Inflammatory macrophage (primary cell): ENCODE measurements at places on chromosomes 16 and 17.

- DNase-seq: no peak
Observed at GRCh38 chr17:9054126-9054975, 33.0 kb downstream of the NTN1 start.

DNA sequence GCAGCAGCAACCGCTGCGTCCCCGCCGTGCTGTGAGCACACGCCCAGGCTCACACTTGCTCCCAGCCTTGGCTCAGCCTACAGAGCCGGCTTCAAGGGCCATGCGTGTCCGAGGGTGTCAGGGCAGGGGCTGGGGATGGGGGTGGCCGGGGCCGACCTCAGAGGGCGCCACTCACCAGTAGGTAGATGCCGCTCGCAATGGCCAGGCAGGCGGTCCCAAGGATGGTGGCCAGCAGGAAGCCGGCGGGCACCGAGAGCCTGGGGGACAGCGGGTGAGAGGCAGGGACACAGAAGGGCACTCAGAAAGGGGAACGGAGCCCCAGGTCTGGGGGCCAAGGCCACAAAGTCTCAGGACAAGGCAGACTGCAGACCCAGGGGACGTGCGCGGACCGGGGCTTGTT lies 4.9 kb downstream of the CYBA start:
- no peak for DNase-seq

DNA sequence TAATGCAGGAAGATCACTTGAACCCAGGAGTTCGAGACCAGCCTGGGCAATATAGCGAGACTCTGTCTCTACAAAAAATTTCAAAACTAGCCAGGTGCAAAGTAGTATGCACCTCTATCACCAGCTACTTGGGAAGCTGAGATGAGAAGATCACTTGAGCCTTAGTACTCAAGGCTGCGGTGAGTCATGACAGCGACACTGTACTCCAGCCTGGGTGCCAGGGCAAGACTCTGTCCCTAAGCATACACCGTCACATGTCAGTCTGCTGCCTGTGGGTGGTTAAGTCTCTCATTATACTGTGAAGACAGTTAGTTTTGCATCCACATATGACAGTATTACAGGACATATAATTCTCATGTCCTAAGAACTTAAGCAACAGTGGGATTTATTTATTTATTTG lies 21.8 kb downstream of the NMRAL1 start:
- DNase-seq: peak; percentile 50

DNA sequence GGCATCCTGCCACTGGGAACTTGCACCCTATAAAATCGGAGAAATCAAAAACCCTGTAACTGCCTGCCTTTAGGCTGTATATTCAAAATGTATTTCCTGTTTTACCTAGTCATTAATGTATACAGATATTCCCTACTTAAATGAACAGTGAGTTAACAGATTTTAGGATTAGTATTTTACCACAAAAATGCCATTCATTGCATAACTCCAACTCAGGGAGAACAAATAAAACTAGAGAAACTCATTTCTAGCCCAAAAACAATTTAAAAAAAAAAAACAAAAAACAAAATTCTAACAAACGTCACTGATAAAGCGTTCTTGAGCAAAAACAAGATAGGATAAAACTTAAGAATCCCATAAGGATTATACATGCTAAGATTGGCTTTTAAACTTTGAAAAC lies 3.7 kb upstream of the DHX33 start:
- no peak for DNase-seq

- no peak for DNase-seq
Observed at GRCh38 chr16:50862818-50863643, 121.1 kb downstream of the CYLD start.

- DNase-seq: peak; percentile 6
Observed at GRCh38 chr16:56226845-56227525, 35.7 kb downstream of the GNAO1 start.

- DNase-seq: no peak
Observed at GRCh38 chr17:42698736-42699414, 16.5 kb downstream of the CNTNAP1 start.

DNA sequence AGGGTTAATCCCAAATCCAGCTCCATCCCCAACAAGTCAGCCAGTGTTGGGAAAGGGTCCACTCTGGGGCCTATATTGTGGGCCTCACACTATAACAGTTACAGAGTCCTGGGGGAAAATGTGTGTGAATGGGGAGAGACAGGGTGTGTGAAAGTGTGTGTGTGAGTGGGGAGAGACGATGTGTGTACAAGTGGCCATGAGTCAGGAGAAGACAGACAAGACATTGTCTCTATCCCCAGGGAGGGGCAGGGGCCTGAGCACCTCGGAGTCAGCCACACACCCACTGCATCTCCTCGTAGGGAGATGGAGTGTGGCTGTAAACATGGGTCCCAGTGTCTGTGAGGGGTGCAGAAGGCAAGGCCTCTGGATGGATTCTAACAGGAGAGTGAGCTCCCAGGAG lies 2.9 kb downstream of the CRHR1 start:
- DNase-seq: no peak

- DNase-seq: no peak
Observed at GRCh38 chr17:14741491-14741890, 440.6 kb downstream of the HS3ST3B1 start.

DNA sequence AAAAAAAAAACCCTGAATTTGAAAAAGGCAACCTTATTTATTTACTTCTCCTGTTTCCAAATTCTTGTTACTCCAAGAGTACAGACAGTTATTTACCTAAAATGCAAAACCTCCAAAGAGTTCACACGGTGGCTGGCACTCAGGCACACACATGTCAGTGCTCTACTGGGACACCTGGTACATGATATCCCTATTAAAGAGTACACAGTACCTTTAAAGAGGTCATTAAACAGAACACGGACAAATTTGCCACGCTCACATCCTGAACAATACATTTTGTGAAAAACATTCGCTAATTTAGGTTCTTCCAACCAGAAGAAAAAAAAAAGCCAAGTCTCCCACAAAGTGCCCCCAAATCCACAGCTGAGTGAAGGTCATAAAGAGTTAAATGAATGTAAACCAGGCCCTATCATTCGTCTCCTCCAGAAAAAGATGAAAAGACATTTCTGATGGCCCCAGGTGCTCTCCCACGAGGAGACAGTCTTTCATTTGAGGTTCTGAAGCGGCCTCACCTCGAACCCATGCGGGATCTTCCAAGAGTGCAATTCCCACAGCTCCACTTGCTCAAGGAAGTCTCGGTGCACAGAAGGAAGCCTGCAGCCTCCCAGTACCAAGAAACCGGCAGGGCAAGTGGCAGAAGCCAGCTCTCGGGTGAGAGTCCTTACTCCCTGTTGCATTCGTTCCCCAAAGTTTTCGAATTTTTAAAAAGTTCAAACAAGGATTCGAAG lies 993 bp downstream of the ERN1 start:
- peak; percentile 47 for DNase-seq

DNA sequence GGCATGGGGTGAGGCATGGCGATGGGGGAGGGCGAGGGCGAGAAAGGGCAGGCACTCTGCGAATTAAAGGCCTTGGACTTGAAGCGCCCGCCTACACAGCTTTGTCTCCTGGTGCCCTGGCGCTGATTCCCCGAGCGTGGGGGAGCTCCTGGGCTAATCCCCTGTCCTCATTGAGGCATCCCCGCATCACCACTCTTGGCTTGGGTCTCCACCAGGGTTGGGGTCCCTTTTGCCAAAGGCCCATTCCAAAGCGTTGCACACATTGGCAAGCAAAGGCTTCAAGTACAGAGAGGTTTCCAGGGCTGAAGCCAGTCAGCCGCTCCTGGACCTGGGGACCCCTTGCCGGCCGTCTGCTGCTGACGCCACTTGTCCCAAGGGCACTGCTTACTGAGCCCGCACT lies 8.0 kb downstream of the ZNF205 start:
- DNase-seq: no peak

DNA sequence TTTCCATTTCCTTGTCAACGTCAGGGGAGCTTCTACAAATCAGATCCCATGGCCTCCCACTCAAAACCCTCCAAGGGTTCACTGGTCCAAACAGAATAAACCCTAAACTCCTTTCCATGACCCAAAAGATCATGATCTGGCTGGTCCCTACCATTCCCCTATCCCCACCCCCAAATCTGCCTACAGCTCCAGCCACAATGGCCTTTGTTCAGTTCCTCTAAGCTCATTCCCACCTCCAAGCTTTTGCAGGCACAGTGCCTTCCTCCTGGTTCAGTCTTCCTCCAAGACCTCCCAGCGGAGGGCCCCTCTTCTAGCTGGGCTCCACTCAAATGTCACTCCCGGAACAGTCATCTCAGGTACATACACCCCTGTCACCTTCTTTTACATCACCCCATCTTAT lies 2.0 kb downstream of the GPRC5B start:
- DNase-seq: no peak

- peak; percentile 74 for DNase-seq
Observed at GRCh38 chr17:50883850-50884438, 17.8 kb upstream of the TOB1 start.

GRCh38 chr17:76560036-76560876 lies 20.4 kb downstream of the PRCD start:
- DNase-seq: peak; percentile 30

DNA sequence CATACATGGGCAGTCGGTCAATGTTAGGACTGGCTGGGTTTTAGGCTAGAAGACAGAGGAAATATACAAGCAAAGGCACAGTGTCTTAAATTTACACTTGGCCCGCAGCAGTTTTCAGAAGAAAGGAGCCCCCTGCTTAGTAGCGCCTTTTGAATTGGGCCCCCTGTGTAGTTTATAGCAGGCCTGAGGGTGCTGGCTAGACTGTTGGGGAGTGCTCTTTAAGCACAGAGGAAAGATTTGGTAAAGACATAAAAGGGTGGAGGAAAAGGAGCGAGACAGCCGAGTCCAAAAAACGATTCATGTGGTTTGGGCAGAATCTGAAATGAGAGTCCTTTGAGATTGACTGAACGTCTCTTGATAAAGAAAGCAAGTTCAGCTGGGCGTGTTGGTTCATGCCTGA lies 10.6 kb downstream of the RMI2 start:
- DNase-seq: no peak

DNA sequence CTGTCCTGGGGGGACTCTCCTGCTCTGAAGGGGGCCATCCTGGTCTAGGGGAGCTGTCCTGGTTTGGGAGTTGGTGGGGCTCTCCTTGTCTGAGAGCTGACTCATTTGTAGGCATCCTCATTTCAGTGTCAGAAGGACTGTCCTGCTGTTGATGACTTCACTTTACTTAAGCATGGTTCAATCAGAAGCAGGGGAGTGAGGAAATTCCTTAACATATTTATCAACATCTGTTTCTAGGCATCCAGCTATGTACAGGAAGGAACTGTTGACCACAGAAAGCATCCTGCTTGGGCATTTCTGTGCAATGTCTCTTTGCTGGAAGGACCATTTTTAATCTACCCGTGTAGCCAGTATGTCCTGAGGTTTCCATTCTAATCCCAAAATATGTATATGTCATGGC lies 502.7 kb upstream of the HSBP1 start:
- DNase-seq: no peak

GRCh38 chr17:59002126-59002525 lies 104.6 kb downstream of the TRIM37 start:
- DNase-seq: no peak
